CD4-positive, alpha-beta memory T cell (primary cell): ENCODE measurements at places on chromosomes 11 and 22.

GRCh38 chr11:63738720-63739360 lies 29.7 kb downstream of the ZFTA start:
- no peaks in the 10 kb centered on the region for H3K36me3 ChIP-seq
- DNase-seq: peak; percentile 53
- no peaks in the 10 kb centered on the region for H3K27me3 ChIP-seq

- no peak overlapping the region for H3K27ac ChIP-seq
- H3K4me1 ChIP-seq: peaks cover 2% of the 10 kb centered on the region
- no peaks in the 10 kb centered on the region for H3K27me3 ChIP-seq
- H3K36me3 ChIP-seq: no peaks in the 10 kb centered on the region
Measured at GRCh38 chr11:34318111-34319037, 39.4 kb downstream of the ABTB2 start.

DNA sequence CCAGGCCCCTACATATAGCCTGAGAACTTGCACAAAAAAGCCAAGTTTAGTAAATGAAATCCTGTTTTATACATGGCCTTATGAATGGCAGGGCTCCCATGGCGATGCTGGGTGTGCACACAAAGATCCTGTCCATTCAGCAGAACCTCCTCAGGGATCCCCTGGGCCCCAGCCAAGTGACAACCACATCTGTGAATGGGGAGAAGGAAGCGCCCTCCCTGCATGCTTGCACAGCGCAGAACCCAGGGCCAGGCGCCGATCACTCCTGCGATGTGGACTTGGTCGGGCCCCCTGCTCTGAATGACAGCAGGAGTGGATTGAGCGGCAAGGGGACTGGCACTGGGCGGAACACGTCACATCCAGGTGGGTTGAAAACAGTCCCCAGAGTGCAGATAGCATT lies 4.5 kb upstream of the CDC42EP2 start:
- H3K4me1 ChIP-seq: peaks cover 6% of the 10 kb centered on the region
- H3K27ac ChIP-seq: no peak overlapping the region
- H3K4me3 ChIP-seq: no peak overlapping the region
- no peak for DNase-seq
- H3K27me3 ChIP-seq: no peaks in the 10 kb centered on the region

DNA sequence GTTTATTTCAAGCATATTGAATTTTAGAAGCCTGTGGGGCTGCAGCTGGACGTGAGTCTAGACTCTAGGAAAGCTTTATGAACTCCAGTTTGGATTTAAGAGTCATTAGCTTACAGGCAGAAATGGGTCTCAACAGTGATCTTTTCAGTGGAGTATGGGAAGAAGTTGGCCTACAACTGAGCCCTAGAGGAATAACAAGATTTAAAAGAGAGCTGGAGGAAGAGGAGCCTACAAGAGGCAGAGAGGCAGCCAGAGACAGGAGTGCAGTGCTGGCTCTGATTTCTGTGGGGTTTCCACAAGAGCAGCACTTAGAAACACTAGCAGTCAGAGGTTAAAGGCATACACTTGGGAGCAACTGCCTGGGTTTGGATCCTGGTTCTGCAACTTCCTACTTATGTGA lies 17.9 kb downstream of the APOL5 start:
- H3K4me1 ChIP-seq: no peaks in the 10 kb centered on the region
- H3K4me3 ChIP-seq: no peak overlapping the region
- DNase-seq: no peak

- no peak for DNase-seq
- H3K27me3 ChIP-seq: no peaks in the 10 kb centered on the region
- no peaks in the 10 kb centered on the region for H3K4me1 ChIP-seq
- H3K4me3 ChIP-seq: no peak overlapping the region
Measured at GRCh38 chr11:75639762-75640181, 29.1 kb downstream of the MAP6 start.

DNA sequence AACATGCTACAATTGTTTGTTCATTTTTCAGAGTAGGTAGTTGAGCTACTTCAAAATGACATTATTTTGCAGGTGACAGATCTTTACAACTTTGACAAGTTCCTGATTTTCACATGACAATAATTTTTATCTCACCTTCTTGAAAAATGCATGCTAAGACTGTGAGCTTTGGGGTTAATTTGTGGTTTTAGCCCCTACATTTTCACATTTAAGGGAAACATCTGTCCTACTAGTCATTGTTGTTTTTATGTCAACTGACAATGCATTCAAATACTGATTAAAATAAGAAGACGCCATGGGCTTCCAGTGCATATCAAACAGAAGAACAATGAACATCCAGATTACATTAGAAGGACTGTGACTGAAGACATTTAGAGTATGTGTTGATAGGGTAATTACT lies 1470.8 kb upstream of the TENM4 start:
- H3K4me3 ChIP-seq: no peak overlapping the region
- H3K27me3 ChIP-seq: no peaks in the 10 kb centered on the region
- no peaks in the 10 kb centered on the region for H3K4me1 ChIP-seq
- no peak for DNase-seq
- H3K36me3 ChIP-seq: no peaks in the 10 kb centered on the region

DNA sequence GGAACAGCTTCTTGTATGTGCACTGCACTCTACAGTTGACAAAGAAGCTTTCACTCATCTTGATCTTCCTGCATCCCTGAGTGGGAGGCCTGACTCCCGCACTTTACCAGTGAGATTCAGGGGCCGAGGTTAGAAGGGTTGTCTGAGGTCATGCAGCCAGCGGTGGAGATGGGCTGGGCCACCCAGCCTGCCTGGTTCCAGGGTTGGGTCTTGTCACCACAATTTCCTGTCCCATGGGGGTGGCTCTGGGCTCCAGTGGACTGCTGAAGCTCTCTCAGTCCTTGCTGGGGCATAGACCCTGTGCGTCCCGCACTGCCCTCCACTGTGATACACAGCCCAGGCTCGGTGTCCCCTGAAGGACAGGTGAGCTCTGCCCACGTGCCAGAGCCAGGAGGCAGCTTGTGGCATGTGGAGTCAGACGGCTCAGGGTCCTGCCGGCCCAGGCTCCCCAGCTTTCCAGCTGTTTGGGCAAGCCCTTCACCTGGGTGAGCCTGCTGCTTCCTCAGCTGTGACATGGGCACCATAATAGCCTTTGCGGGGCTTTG lies 6.9 kb upstream of the MYO7A start:
- no peaks in the 10 kb centered on the region for H3K27me3 ChIP-seq
- H3K27ac ChIP-seq: no peak overlapping the region
- no peaks in the 10 kb centered on the region for H3K4me1 ChIP-seq

- H3K4me1 ChIP-seq: no peaks in the 10 kb centered on the region
- H3K4me3 ChIP-seq: no peak overlapping the region
- H3K27ac ChIP-seq: no peak overlapping the region
- no peaks in the 10 kb centered on the region for H3K36me3 ChIP-seq
- DNase-seq: no peak
Measured at GRCh38 chr22:49017482-49018329, 810.0 kb downstream of the BRD1 start.

GRCh38 chr22:25402160-25402500 lies 162.3 kb upstream of the GRK3 start:
- H3K4me1 ChIP-seq: peaks cover 35% of the 10 kb centered on the region
- H3K4me3 ChIP-seq: no peak overlapping the region
- DNase-seq: no peak
- no peaks in the 10 kb centered on the region for H3K36me3 ChIP-seq
- no peak overlapping the region for H3K27ac ChIP-seq

DNA sequence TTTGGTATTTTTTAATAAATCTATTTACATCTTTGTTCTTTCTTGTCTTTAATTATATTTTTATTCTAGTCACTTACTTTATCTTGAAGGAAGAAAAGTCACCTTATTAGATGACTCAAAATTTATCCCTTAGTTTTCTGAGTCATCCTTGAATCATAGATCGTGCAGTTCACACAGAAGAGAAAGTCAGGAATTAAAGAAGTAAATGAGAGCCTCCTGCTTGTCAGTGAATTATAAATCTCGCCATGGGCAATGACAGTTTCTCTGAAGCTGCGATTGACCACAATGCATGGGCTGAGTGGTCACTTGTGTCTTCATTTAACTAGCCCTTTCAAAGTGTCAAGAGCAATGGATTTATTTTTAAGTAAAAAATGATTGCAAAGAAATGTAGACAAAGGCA lies 91.2 kb downstream of the LUZP2 start:
- H3K36me3 ChIP-seq: no peaks in the 10 kb centered on the region
- H3K4me3 ChIP-seq: no peak overlapping the region
- no peak for DNase-seq
- no peaks in the 10 kb centered on the region for H3K4me1 ChIP-seq

DNA sequence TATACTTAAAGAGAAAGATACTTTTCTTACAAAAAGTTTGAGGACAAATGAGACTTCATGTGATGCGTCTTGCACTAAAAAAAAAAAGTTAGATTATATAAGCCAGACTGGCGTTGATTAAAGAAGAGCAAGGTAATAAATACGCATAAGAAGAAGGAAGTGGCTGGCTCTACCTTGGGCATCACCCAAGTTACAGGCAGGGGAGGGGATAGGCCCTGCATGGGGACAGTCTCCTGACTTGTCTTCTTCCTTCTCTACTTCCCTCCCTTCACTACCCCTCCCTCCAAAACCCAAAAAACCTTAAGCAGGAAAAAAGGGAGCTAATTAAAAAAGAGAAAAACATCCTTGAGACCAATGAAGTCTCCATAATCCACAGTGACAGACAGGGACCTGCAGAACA lies 22.3 kb upstream of the TMA7B start:
- H3K36me3 ChIP-seq: no peaks in the 10 kb centered on the region
- no peak overlapping the region for H3K4me3 ChIP-seq
- H3K27me3 ChIP-seq: no peaks in the 10 kb centered on the region
- peak overlapping the region; percentile 53 for H3K27ac ChIP-seq
- DNase-seq: peak; percentile 57

DNA sequence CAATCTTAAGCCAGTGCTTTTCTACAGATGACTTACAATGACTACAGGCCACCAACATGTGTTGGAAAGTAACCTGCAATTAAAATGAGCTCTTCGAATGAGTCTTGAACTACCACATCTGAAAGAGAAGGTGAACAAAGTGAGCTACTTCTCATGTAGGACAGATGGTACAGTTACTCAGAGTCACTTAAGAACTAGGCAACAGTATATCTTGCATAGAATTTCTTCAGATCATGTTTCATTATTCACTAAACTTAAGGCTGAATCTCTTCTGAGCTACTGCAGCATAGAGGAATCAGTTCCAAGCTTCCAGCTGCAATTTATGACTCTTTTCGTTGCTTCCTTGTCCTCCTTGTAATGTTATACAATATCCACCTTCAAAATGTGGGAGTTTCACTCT lies 270.9 kb downstream of the TTC28 start:
- H3K4me1 ChIP-seq: no peaks in the 10 kb centered on the region
- DNase-seq: no peak
- H3K27ac ChIP-seq: no peak overlapping the region

DNA sequence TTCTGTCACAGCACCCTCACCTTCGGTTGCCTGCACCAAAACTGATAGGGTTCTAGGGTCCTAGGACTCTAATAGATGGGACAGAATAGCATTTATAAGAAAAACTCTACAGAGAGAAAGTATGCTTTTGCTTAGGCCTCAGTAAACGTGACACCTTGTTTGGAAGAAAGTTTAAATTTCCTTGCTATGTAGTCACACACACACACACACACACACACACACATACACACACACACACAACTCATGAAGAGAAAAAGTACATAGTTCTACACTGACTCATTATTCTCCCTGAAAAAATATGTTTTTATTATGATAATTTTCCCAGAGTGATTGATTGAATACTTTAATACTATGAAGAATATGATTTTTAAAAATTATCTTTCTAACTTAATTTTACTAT lies 220.8 kb upstream of the SNX19 start:
- no peak for DNase-seq
- no peaks in the 10 kb centered on the region for H3K4me1 ChIP-seq
- no peak overlapping the region for H3K4me3 ChIP-seq
- H3K36me3 ChIP-seq: no peaks in the 10 kb centered on the region
- H3K27me3 ChIP-seq: no peaks in the 10 kb centered on the region

DNA sequence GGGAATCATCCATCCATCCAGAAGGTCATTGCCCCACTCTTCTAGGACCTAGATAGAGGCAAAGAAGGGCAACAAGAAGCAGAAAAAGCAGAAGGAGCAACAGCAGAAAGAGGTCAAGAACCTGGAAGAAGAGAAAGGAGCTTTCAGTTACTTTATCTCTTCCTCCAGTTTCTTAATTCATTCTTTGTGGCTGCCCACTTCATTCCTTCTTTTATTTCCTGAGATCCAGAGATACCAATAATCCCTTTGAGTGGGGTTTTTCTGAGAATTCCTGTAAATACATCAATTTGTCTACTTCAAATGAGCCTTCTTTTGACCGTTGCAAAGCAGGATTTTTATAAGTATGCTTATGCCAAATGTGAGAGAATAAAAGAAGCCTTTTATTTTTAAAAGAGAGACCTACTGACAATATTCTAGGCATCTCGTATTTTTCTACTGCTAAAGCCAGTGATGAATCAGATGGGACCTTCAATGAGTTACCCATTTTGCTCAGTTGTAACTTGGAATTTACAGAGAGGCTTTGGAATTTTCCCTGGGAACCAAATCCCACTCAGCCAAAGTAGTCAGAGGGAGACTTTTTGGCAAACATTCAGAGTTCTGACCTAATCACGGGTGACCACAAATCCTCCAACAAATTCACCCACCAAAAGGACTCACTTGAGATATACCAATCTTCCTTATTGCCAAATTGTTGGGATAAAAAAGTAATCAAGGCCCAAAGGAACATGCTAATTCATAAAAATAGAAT lies 54.9 kb downstream of the ZC3H12C start:
- DNase-seq: no peak
- no peaks in the 10 kb centered on the region for H3K27me3 ChIP-seq
- no peaks in the 10 kb centered on the region for H3K36me3 ChIP-seq
- H3K27ac ChIP-seq: no peak overlapping the region
- H3K4me3 ChIP-seq: no peak overlapping the region
- H3K4me1 ChIP-seq: no peaks in the 10 kb centered on the region

- peak overlapping the region; percentile 88 for H3K4me3 ChIP-seq
- peaks cover 21% of the 10 kb centered on the region for H3K36me3 ChIP-seq
- DNase-seq: peak; percentile 33
- H3K27me3 ChIP-seq: no peaks in the 10 kb centered on the region
- peak overlapping the region; percentile 89 for H3K27ac ChIP-seq
- H3K4me1 ChIP-seq: peaks cover 56% of the 10 kb centered on the region
Measured at GRCh38 chr11:45918331-45918941, 759 bp upstream of the PEX16 start.

GRCh38 chr11:44711113-44711786 lies 15.5 kb upstream of the TSPAN18 start:
- H3K4me3 ChIP-seq: no peak overlapping the region
- H3K27ac ChIP-seq: no peak overlapping the region
- H3K36me3 ChIP-seq: no peaks in the 10 kb centered on the region
- H3K4me1 ChIP-seq: peaks cover 23% of the 10 kb centered on the region

DNA sequence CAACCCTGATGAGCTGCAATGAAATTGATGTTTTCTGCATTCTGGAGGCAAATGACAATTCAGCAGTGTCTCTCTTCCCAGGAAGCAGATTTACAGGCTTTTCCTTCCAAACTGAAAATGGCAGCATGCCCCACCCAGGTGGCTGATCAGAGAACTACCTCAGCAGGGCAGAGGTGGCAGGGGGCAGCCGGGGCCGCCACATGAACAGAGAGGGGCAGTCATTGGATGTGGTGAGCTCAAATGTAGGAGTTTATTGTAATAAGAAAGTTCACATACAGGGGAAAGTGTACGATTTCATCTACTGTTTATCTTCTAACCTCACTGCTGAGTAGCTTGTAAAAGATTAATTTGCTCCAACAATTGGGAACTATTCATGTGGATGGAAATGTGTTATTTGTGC lies 15.7 kb upstream of the PARVA start:
- no peaks in the 10 kb centered on the region for H3K27me3 ChIP-seq
- peaks cover 68% of the 10 kb centered on the region for H3K4me1 ChIP-seq
- DNase-seq: no peak
- no peak overlapping the region for H3K4me3 ChIP-seq
